Hippocampal formation (tissue), 2 donors: ENCODE measurements at places on chromosomes 2 and 18.

DNA sequence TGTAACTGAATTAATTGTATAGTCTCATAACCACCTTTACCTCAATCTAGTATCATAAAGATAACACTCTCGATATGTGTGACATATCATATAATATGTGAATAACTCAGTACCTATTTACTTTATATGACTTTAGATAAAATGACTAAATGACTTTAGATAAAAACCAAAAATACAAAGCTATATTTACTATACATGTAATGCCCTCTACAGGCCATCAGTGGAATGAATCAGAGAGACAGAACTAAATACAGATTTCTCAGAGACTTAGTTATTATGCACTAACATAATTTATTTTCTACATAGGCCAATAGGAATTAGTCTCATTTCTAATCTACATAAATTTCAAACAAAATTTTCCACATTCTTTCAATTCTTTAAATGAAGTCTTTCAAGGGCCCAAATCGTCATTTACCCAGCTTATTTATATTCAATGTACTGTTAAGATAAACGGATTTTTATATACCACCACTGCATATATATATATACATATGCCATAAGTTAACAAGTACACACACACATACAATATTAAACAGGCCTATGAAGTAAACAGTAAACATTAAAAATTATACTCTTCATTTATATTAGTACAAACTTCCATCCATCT is 219.9 kb downstream of the EXOC6B start:
- no peak for DNase-seq

DNA sequence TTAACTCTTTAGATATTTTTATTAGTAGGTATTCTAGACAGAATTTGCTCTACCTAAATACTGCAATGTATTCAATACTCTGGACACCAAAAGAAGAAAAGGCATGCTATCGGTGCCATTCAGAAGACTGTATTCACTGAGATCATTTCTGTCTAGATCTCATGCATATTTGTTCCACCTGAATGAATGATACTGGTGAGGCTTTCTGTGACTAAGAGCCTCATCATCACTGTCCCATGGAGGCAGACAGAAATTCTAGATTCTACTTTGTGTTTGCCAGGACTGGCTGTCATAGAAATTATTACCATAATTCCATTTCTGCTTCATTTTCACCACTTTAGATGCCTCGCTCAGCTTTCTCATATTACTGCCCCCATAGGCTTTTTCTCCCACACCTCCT is 340.7 kb downstream of the MBD2 start:
- no peak for DNase-seq

- no peak for DNase-seq
Observed at GRCh38 chr2:85745619-85746018, 8.2 kb upstream of the ATOH8 start.

GRCh38 chr2:127660291-127660578 is 14.3 kb downstream of the GPR17 start:
- DNase-seq = no peak

- DNase-seq = no peak
Observed at GRCh38 chr2:26655611-26656195, 14.5 kb upstream of the CIB4 start.

DNA sequence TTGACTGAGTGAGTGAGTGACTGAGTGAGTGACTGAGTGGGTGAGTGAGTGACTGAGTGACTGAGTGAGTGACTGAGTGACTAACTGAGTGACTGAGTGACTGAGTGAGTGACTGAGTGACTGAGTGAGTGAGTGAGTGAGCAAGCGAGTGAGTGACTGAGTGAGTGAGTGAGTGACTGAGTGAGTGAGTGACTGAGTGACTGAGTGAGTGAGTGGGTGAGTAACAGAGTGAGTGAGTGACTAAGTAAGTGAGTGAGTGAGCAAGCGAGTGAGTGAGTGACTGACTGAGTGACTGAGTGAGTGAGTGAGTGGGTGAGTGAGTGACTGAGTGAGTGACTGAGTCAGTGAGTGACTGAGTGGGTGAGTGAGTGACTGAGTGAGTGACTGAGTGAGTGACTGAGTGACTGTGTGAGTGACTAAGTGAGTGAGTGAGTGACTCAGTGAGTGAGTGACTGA is 11.9 kb downstream of the MAL start:
- DNase-seq = no peak

DNA sequence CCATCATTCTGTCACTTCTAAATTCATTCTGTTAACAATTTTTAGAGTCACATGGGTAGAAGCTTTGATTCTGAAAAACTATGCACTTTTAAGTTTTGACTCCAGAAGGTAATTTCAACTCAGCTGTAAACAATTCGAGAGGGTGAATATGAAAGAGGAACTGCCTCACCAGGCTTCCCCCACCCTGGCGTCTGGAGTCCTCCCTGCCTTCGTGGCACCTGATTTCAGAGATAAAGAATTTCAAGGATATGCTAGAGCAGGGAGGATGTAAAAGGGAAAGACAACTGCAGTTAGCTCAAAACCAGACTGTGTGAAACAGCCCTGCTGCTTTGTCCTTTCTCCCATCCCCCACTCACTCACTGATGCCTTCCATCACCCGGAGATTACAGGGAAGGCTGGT is 40.7 kb downstream of the ONECUT2 start:
- DNase-seq = no peak

- no peak for DNase-seq
Observed at GRCh38 chr2:221156062-221156734, 415.9 kb downstream of the EPHA4 start.

GRCh38 chr2:637406-637776 is 39.8 kb downstream of the TMEM18 start:
- DNase-seq = no peak

GRCh38 chr2:64398516-64399129 is 55.3 kb upstream of the LGALSL start:
- DNase-seq = no peak

GRCh38 chr2:31221544-31221943 is 4.2 kb upstream of the CAPN14 start:
- no peak for DNase-seq

DNA sequence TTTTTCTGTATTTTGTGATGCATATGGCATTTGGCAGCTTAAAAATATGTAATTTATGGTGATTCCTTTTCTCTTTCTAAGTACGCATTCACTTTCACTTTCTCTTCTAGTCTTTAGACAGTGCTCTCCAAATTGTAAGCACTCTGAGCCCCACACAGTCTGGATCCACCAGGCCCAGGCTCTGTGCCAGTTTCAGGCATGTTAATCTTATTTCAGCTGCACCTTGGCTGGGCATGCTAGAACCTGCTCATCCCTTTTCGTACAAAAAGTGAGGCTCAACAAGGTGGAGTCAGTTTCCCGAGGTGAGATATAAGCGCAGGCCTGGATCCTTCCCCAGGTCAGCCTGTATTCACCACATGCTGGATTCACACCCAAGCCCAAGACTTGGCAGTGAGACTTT is 203.9 kb downstream of the MTX2 start:
- DNase-seq = no peak

DNA sequence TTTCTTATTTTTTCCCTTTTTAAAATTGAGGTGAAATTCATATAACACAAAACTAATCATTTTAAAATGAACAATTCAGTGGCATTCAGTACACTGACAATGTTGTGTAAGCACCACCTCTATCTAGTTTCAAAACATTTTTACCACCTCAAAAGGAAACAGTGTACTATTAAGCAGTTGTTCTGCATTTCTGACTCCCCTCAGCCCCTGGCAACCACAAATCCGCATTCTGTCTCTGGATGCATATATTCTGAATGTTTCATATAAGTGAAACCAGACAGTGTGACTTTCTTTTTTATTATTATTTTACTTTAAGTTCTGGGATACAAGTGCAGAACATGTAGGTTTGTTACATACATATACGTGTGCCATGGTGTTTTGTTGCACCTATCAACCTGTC is 19.2 kb upstream of the TANK start:
- DNase-seq = no peak

DNA sequence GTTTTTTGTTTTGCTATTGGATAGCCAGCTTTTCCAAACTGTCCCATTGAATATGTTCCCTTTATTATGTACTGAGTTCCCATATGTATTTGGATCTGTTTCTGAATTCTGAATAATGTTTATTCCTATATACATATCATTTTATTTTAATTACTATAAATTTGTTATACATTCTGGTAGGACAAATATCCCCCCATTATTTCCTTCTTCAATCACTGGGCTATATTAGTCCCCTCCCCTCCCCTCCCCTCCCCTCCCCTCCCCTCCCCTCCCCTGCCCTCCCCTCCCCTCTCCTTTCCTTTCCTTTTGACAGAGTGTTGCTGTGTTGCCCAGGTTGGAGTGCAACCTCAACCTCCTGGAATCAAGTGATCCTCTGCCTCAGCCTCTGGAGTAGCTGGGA is 26.3 kb downstream of the RAB3GAP1 start:
- DNase-seq = no peak

- DNase-seq = no peak
Observed at GRCh38 chr2:72998724-72999123, 72.8 kb downstream of the SFXN5 start.

- DNase-seq = no peak
Observed at GRCh38 chr2:14675489-14675888, 43.0 kb downstream of the LRATD1 start.

DNA sequence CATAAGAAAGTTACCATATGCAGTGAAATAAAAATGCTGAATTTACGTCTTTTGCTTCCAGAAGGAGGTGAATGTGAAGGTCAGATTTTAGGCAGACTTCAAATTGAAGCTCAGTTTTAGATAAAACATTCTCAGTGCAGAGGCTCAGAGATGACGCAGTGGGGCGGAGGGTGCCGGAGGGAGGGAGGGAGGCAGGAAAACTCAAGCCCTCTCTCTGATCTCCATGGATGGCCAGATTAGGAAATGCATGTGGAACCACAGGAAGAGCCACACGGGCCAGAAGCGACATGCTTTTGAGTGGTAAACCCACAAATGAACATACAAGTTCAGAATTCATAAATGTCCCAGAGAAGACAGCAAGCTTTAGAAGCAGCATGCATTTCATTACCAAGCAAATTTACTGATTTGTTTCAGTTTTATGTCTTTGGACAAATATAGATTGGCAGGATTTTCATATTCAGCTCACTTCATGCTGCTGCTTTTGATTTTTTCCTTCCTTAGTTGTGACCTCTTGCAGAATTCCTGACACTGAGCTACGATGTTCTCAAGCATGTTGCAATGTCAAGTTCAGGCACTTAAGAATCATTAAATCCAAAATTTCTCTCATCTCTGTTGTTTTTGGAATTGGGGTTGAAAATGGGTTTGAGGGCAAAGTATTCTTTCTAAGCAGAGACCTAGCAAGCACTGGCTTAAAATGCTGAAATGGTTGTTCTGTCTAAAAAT is 29.7 kb upstream of the APCDD1 start:
- DNase-seq = no peak

DNA sequence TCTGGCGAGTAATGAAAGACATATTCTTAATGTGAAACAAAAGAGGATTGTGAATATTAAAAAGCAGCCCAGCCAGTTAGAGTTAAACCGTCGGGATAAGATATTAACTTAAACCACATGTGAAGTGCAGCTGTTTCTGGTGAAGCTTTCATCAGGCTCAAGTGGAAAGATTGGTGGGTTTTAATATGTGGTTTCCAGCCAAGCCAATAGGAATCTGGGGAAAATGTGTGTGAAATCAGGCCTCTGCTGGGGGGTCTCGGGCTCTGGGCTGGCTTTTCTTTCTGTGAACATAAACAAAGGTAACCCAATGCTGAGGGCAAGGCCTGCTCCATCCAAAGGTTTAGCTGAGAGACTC is 279.6 kb downstream of the SLC4A3 start:
- no peak for DNase-seq

DNA sequence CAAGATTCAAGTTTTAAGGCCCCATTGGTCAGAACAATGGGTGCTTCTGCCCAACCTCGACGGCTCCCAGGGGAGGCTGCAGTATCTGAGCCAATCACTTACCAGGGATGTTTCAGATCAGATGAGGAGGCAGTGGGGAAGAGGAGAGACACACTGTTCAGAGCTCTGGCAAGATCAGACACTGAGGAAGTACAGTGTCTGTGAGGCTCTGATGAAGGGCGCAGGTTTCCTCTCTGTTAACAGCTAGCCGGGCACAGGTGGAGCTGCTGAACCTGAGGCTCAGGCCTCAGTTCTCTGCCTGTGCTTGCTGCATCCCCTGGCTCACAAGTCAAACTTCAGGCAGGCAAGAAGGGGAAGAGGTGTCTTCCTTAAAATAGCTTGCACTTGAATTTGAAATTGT is 69.7 kb downstream of the TPO start:
- no peak for DNase-seq

DNA sequence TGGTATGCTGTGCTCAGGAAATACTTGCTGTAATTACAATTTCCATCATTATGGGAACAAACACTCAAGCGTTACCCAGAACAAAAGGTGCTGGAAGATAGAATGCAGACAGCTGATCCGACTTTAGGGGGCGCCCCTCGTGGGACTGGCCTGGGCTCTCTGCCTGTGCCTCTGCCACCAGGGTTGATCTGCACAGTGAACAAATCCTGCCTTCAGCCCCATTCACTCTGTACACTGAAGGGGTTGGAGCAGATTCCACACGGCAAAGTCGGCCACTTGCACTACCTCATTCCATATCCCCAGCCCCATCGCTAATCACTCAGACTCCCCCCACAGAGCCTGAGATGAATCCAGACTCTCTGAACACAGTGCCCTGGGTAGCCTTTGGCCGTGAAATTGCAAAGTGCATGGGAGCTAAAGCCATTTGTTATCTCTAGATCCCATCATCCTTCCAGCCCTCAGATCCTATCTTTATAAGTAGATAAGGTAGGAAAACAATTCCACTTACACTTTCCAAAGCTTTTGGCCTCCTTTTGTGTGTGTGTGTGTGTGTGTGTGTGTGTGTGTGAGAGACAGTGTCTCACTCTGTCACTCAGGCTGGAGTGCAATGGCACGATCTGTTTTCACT is 69.3 kb downstream of the INPP5D start:
- no peak for DNase-seq

DNA sequence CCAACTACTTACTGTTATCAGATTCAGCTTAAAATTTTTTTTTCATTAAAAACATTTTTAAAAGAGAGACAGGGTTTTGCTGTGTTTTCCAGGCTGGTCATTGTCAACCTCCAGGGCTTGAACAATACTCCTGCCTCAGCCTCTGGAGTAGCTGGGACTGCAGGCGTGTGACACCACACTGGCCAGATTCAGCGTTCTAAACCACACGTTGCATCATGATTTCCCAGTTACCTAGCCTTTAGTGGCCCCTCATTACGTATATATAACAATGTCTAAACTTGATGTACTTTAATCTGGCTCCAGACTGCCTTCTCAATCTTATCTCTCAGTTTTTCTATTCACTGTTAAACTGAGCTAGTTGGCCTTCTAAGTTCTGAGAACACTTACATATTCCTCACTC is 89.6 kb downstream of the COMMD1 start:
- no peak for DNase-seq

DNA sequence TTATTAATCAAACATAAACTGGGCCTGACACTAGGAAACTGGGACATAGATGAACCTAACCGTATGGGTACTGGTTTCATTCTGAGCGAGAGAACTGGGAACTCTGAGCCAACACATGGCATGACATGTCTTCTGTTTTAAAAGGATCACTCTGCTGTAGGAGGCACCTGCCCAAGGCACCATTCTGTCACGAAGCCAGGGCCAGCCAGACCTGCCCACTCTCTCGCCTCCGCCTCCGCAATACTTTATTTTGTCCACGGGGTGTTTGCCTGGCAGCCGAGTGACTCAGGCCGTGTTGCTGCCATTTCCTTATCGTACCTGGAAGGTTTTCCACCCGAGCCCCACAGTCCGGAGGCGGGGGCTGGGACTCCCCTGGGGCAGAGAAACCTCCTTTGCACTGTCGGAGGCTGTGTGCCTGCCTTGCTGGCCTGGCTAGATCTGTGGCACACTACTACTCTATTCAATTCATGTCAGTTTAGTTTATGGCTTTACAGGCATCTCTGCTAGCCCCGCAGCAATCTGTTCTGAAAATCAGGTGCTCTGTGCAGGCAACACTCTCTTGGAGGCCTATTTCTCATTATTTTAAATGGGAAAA is 120.4 kb upstream of the ACKR3 start:
- no peak for DNase-seq
